NCI-H146 (cell line): ENCODE measurements at places on chromosomes 13 and 19.

DNA sequence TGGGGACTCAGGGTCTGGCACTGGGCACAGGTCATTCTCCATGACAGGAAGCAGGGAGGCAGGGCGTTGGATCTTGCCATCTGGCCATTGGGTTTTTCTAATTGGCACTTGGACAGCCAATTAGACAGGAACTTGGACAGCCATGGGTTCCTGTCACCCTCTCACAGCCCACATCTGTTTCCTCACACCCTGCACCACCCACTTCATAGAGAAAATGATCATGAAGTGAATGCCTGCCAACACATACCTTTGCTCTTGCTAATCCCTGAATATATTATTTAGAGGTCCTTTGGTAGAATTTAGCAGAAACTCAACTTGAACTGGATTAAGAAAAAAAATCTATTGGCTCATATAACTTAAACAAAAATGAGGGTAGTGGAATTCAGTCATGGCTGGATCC lies 4.9 kb upstream of the OLFM2 start:
- DNase-seq = no peak

GRCh38 chr19:8137425-8137824 lies 12.0 kb downstream of the FBN3 start:
- DNase-seq = no peak

GRCh38 chr19:46903458-46903857 lies 42.7 kb downstream of the ARHGAP35 start:
- no peak for DNase-seq

GRCh38 chr19:36847968-36848367 lies 2.7 kb upstream of the ZNF345 start:
- no peak for DNase-seq
